Cerebellar cortex (tissue), 1 donor: ENCODE measurements at places on chromosomes 1 and 21.

GRCh38 chr1:76949503-76949902 lies 82.2 kb downstream of the ST6GALNAC5 start:
- DNase-seq: no peak

DNA sequence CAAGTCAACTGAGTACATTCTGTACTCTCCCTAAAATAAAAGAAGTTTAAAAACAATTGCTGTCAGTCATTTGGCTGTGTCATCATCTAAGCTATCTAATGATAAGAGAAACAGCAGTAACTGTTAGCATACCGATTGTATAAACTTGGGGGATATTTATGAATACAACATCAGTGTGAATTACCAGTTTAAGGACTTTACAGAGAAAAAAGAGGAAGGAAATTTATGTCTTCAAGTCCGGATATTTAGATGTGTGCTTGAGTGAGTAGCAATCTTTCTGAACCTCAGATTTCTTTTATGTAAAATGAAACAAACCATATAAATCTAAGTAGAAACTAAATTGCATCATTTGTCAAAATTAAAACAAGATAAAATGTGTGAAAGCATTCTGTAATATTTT lies 1557.0 kb downstream of the MRPL39 start:
- no peak for DNase-seq

GRCh38 chr1:218846181-218846580 lies 327.5 kb upstream of the LYPLAL1 start:
- DNase-seq: no peak

GRCh38 chr1:101071470-101071891 lies 45.9 kb upstream of the DPH5 start:
- DNase-seq: no peak

DNA sequence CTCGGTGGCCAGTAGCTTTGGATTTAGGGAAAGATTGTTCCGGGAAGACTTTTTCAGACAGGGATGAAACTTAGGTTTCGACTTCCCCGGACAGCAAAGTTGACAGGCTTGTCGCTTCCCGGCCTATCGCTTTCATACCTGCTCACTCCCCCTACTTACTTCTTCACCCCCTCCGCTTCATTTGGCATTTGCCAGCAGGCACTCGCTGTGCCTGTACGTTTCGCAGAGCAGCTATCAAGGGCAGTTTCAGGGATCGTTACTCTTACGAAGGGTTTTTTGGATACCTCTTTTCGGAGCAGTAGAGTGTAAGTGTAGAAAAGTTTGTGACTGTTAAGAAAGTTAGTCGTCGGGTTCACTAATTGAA lies 393 bp downstream of the BLZF1 start:
- no peak for DNase-seq

DNA sequence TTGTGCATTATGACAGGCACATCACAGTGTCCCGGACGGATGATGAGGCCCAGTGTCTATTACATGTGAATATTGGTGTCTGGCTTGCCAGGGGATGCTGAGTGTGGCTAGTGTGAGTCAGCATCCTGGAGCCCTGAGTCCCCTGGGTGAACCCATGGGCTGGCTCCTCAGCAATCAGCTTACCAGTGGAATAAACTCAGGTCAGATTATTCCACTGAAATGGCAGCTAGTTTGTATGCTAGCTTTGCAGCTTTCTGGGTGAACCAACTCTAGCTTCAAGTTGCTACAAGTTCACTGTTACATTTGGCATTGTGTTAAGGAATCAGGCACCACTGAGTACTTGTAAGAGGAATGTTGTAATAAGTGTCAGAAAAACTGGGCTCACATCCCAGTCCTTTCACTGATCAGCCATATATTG lies 23.9 kb upstream of the RPTN start:
- no peak for DNase-seq

DNA sequence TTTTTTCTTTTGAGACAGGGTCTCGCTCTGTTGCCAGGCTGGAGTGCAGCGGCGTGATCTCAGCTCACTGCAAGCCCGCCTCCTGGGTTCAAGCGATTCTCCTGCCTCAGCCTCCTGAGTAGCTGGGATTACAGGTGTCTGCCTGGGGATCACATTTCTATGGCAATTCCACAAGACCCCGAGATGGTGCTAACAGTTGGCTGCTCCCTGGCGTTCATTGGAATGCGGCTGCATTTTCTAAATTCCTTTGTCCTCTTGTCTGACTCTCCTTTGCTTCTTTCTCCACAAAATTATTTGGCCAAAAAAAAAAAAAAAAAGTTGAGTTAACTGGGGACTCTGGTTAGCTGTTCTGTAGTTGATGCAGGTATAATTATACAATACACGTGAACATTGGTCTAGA lies 176.4 kb downstream of the ETS2 start:
- no peak for DNase-seq

- no peak for DNase-seq
Measured at GRCh38 chr1:175095978-175096607, 28.5 kb downstream of the TNN start.

DNA sequence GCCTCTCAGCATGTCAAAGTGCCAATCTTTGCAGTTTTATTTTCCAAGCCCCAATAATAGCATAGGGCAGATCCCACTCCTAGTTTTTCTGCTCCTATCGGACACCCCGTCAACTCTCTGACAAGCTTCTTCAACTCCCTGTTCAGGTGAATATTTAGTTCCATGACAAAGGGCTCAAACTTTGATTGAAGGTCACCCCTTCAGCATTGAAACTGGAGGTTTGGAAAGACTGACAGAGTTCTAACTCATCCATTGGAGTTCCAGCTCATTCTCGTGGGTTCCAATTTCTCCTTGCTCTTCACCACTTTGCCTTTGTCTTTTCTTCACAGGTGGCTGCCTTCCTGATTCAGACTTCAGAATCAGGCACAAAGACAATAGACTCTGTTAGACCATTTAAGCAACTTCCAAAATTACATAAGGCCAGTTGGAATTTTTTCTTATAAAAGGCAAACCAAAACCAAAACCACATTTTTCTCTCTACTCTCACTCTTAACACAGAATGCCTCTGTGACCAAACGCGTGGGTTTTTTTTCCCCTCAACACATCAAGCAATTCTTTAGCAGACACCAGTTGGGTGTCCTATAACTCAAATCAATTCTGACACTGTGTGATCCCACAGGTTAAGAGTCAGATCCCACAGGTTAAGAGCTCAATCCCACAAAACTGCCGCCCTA lies 169.3 kb upstream of the USP25 start:
- no peak for DNase-seq

GRCh38 chr1:35939484-35939883 lies 8.6 kb downstream of the AGO3 start:
- no peak for DNase-seq

DNA sequence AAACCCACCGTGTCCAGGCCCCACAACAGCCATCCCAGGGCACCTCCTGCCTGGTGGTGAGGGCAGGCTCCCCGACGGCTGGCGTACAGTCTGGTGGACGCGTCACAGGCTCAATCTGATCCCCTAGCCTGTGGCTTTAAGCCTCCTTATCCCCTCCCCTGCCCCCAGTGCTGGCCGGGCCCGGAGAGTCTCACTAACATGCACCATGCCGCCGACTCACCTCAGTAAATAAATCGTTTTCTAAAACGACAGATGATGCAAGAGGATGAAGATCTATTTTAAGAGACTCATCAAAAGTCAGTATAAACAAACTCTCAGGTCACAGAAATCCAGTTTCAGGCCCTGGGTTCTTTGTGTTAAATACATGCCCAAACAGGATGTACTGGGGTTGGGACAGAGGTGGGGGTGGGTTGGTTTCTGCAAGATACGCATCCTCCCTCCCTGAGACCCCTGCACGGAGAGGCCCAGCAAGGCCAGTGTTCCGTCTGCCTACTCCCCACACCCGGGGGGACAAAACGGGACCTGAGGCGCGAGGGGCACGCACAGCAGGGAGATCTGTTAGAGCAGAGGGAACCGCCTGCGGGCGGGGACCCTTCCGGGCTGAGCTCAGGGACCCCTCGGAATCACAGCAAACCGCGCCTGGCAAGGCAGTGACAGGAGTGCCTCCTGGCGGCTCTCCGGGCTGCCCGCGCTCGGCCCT lies 3.1 kb downstream of the PANK4 start:
- no peak for DNase-seq

DNA sequence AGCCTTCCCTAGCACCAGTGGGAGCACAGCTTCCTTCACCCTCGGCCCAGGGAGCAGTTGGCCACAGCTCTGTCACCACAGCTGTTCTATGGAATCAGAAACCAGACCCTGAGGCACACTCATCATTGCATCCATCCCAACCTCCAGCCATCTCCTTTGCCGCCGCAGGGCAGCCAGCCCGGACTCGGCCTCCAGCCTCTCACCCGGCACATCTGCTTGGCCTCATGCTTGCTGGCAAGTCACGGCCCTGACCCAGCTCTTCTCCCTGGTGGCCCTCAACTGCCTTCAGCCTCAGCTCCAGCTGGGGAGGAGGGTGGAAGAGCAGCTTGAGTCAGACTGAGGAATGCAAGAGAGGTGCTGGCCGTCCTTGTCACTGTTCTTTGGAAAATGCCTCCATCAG lies 59.8 kb downstream of the TOR1AIP2 start:
- DNase-seq: no peak

DNA sequence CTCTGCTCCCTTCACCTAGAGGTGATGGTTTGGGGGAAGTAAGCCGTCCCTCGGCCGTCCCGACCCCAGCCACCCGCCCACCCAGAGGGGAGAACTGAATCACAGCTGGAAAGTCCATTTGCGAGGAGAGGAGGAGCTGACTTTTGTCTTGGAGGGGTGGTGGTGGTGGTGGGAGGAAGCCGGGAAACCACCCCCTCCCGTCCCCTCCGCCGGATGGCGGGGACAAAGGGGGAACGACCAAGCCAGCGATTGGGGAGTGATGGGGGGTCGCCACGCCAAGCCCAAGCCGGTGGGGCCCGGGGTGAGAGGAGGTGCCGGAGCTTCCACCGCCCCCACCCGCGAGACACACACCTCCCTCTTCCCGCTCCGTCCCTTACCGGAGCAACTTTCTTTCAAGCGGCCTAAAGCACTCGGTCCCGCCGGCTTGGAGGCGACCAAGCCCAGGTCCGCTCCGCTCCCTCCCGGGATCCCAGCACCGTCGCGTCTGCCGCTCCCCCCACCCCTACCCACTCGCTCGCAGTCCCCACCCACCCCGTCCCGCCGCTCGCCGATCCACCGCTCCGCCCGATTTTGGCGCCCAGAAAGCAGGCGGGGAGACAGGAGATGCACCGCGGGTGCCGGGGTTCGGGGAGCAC lies 540 bp downstream of the ARHGEF2 start:
- peak; percentile 50 for DNase-seq

DNA sequence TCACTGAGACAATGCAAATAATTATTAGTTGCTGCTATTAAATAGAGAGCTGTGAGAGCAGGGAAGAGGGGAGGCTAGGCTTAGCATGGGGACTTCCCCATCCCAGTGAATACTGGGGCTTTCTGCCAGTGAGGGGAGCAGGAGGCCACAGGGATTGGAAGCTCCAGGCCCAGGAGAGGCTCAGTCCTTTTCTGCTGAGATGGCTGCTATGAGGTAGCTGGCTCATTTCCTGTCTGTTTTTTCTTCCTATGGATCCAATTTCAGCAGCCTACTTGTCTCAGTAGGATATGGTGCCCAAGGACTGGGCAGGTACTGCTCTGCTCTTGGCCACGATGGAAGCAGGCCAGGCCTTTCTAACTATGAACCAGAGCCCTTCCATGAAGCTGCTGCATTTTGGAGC lies 10.0 kb downstream of the STMN1 start:
- peak; percentile 64 for DNase-seq

DNA sequence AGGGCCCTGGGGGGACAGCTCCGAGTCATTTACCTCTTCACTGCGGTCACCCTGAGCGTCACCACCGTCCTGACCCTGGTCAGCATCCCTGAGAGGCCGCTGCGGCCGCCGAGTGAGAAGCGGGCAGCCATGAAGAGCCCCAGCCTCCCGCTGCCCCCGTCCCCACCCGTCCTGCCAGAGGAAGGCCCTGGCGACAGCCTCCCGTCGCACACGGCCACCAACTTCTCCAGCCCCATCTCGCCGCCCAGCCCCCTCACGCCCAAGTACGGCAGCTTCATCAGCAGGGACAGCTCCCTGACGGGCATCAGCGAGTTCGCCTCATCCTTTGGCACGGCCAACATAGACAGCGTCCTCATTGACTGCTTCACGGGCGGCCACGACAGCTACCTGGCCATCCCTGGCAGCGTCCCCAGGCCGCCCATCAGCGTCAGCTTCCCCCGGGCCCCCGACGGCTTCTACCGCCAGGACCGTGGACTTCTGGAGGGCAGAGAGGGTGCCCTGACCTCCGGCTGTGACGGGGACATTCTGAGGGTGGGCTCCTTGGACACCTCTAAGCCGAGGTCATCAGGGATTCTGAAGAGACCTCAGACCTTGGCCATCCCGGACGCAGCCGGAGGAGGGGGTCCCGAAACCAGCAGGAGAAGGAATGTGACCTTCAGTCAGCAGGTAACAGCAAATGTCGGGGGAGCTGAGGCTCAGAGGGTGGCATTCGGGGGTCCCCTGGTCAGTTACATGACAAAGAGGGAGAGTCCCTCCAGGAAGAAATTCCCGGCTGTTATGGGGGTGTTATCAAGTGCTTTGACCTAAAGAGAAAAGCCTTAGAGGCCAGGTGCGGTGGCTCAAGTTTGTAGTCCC lies 12.6 kb downstream of the SLC45A1 start:
- DNase-seq: no peak

DNA sequence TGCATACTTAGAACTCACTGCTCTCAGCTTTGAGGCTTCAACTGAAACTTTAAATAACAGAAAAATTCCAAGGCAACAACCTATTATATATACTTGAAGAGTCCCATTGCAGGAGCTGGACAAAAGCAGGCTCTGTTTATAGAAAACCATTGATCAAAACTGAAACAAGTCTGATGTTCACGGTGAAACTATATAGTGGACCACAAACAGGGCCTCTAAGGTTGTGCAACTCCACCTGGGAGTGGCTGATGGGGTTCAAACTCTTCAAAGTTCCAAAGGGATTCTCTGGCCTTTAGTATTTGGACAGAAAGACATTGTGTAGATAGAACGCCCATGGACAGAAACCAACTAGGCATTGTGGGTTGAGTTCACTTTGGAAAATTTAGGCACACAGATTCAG lies 140.3 kb downstream of the ZC3H11B start:
- DNase-seq: no peak

DNA sequence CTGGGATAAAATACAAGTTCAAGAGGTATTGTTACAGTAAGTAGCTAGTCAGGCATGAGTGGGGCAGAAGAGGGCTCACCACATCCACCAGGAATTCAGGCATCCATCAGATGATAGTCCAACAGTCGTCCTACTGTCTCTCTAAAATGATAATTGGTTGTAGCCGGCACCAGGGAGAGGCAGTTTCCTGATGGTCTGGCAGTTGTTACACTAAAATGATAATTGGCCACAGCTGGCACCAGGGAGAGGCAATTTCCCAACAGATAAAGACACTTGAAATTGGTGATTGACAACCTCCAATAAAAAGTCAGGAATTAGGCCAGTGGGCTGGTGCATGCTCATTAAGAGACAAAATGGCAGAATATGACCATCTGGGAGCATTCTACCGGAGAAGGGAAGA lies 545.8 kb downstream of the AMY1C start:
- no peak for DNase-seq

GRCh38 chr1:89986020-89986419 lies 8.9 kb upstream of the ZNF326 start:
- DNase-seq: no peak
